Activated CD4-positive, alpha-beta memory T cell treated with anti-CD3 and anti-CD28 coated beads for 36 hours (primary cell): ENCODE measurements at places on chromosomes 4 and X. TPM values are rescaled to one million over a fixed set of nuclear protein-coding genes. Genes with fewer than 3 reads are reported as not detected.

DNA sequence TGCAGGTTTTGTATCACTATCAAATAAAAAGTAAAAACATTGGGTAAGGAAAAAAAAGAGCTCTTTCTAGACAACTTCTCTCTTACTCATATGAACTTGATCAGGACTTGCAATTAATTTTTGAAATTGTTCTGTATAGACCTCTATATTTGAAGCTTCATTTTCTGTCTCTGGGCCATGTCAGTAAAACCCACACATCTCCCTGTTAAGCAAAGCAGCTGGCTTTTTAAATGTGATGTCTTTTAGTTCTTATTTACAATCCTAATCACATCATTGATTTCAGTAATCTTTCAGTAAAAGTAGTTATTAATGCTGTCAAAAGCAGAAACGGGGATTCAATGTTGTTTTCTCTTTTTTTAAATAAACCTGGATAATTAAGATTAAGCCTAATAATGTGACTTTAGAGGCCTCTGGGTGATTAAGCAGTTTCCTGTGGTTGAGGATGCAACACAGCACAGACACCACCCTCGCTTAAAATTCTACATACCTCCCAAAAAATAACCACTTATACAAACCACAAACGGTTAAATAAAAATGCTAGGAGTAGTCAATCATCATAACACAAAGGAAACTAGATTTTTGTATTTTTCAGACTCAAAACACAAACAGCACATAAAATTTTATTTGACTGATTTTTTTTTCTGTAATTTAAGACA, 5.2 kb upstream of the PCDH10 start:
- H3K36me3 ChIP-seq: peaks cover 4% of the 10 kb centered on the region
- no peak for DNase-seq
- H3K27me3 ChIP-seq: peaks cover 28% of the 10 kb centered on the region
- no peak overlapping the region for H3K4me3 ChIP-seq
- no peak overlapping the region for H3K27ac ChIP-seq

GRCh38 chrX:31836479-31836878, 764.6 kb upstream of the FTHL17 start:
- no peak overlapping the region for H3K27ac ChIP-seq
- H3K4me3 ChIP-seq: no peak overlapping the region
- no peaks in the 10 kb centered on the region for H3K27me3 ChIP-seq

- H3K4me3 ChIP-seq: no peak overlapping the region
- no peak overlapping the region for H3K27ac ChIP-seq
- H3K27me3 ChIP-seq: peaks cover 18% of the 10 kb centered on the region
- DNase-seq: no peak
- peaks cover 7% of the 10 kb centered on the region for H3K4me1 ChIP-seq
Measured at GRCh38 chr4:109969919-109970318, 57.2 kb downstream of the EGF start.

GRCh38 chr4:165058666-165059065, 5.0 kb downstream of the TRIM75 start:
- H3K36me3 ChIP-seq: no peaks in the 10 kb centered on the region
- no peak for DNase-seq
- no peak overlapping the region for H3K27ac ChIP-seq
- H3K4me1 ChIP-seq: no peaks in the 10 kb centered on the region
- no peaks in the 10 kb centered on the region for H3K27me3 ChIP-seq

DNA sequence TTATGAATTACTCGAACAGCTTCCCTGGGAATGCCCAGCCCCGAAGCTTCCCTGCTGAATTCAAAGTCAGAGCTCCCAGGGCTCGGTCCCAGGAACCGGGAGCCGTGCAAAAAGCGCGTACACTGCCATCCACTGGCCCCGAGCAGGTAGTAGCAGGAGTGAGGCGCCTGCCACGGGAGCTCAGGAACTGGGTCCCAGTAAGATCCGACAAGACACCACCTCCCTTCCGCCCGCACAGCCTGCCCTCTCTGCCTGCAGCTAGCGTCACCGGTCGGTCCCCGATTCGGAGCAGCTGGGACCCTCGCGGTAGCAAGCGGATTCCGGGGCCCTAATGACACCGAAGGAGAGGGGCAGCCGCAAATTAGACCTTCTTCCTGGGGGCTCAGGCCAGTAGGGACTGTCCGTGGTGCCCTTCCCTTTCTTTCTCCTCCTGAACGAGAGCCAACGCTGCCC, 1.2 kb downstream of the CORIN start:
- peaks cover 3% of the 10 kb centered on the region for H3K27me3 ChIP-seq
- peak overlapping the region; percentile 76 for H3K4me3 ChIP-seq
- peak; percentile 74 for DNase-seq
- peaks cover 32% of the 10 kb centered on the region for H3K4me1 ChIP-seq

The GABRQ gene
- not detected for total RNA-seq

The UGT2A1 gene
- total RNA-seq: not detected
